ENCODE measurements at places on chromosomes 7 and 10.

DNA sequence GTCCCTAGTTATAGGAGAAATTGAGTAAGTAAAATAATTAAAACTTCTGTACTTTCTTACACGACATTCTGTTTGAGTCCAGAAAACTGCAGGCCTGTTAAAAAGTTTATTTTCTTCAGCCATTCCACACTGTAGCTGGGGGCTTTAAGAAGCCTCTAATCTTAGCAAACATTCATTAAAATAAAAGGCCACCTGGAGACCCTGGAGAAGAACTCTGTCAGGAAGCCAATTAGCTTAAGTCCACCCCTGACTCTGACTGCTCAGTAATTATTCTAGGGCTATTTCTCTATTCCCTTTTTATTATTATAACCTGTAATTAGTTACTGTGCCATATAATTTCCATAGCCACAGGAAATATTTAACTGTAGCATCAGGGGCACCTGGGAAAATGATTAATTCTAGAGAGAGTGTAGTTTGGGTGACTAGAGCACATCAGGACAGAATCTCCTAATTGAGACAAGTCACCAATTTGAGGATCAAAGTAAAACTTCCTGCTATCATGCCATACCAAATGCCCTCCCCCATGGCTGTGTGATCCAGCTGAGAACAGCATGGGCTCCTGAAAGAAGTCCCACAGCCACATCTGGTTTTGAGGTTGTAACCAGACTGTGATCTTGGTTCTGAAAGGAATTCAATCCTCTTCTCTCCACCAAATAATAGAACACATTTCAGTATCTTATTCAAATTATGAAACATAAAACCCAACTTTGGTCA lies 1302.3 kb downstream of the XPNPEP1 start:
- DNase-seq, result no peak

GRCh38 chr7:21352540-21353387 lies 75.1 kb upstream of the SP4 start:
- DNase-seq, result no peak

DNA sequence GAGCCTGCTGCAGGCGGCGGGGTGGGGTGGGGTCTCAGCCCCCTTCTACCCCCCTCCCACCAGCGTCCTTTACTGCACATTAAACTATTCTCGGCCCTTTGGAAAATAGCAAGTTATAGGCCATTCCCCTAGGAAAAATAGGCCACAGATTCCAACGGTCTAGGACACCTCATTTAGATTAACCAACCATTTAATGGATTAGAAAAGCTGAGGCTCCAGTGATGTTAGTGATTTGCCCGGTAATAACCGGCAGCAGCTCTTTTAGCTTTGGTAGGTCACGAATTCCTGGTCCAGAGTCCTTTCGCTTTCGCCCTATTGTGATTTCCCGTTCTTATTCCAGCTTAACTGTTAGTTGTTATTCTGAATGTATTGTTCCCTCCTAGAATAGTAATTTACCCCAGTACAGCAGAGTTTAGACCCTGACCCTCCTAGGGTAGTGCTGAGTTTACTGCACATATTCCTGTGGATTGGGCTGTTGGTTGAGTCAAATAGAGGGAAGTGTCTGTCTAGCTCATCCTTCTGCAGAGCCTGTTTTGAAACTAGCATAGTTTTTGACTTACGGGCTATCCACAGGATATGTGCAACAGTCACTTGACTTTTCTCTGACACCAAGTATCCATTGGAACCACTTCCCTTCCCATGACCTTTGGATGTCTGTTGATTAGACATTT lies 754 bp downstream of the GSTO1 start:
- peak; percentile 15 for DNase-seq

DNA sequence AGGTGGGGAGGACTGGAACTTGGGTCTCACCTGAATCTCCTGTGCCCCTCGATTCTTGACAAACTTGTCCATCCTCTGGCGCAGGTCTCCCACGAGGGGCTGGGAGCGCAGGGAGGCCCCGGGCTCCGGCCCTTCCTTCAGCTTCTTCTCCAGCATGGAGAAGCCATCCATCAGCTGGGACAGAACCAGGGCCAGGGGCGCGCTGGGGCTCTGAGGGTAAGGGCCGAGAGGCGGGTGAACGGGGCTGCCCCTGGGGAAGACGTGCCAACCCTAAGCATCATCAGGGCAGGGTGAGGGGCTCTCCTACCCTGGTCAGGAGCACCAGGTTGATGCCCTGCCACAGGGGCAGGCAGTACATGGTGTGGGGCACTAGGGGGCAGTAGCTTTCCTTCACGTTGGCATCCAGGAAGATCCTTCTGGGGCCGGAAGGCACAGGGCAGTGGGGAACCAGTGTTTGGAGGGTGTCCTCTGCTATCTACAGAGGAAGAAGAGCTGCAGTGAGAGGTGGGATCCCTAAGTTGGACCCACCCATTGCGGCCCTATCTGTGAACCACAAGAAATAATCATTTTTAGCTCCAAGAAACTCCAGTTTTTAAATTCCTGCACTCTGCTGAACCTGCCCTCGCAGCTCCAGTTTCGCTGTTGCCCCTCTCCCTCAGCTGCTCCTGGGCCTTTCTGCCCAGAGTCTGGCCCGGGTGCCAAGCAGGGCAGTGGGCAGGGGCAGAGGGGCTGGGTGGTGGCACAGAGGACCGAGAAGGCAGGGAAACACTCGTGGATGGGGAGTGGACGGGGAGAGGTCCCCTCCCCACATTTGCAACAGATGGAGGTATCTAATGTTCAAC lies 10.8 kb upstream of the PYROXD2 start:
- DNase-seq, result no peak

GRCh38 chr10:107476408-107476807 lies 311.9 kb upstream of the SORCS1 start:
- DNase-seq, result no peak

- DNase-seq, result no peak
These were observed 323.8 kb downstream of the DPP6 start for GRCh38 chr7:154375956-154376355.

DNA sequence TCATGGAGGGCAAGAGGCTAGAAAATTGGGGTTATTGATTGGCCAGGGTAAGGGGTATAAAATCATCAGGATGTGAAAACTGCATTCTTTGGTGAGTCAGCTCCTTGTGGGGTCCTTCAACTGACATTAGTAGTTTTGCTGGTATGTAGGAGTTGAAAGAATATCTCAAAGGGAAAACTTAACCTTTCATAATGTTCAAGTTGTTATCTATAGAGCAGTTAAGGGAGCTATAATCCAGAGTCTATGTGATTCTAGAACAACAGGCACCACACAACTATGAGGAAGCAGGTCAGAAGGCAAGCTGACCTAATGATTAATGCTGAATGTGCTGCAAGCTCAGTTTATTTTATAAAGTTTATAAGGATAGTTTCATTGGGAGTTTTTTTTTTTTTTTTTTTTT lies 13.7 kb downstream of the PRPS1L1 start:
- DNase-seq, result no peak

DNA sequence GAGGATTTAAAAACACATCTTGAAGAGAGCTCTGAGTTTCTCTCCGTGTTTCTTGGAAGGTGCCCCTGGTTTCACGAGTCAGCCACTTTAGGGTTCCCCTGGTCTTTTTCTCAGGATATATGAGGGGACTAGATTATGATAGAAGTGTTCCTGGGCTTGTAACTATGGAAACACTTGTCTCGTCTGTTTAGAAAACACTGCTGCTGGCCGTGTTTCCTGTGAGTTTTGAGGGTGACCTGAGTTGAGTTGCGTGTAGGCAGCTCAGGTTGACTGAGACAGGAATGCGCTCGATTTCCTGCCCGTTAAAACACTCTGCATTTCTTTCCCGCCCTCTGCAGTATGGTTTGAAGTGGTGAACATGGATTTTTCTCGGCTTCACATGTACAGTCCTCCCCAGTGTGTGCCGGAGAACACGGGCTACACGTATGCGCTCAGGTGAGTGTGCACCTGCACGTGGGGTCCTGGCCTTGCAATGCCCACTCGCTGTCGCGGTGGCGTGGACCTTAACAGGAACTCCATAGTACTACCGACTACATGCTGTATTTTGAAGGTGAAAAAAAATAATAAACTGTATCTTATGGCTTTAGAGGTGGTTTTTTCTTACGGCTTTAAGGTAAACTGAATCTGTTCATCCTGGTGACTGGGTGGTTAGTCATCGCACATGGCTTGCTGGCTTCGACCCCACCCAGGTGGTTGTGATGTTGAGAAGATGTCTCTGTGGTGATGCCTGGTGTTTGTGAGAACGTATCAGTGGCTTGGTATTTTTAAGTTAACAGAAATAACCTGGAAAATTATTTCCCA lies at the start of gene SUN1:
SUN1 (plus strand) TSS at position 310 of the 801 bp plus-strand sequence; CDS start at position 359, 49 bp downstream.
- no peak for DNase-seq

- DNase-seq, result no peak
These were observed 63.2 kb upstream of the TMEM168 start for GRCh38 chr7:112853422-112853821.

DNA sequence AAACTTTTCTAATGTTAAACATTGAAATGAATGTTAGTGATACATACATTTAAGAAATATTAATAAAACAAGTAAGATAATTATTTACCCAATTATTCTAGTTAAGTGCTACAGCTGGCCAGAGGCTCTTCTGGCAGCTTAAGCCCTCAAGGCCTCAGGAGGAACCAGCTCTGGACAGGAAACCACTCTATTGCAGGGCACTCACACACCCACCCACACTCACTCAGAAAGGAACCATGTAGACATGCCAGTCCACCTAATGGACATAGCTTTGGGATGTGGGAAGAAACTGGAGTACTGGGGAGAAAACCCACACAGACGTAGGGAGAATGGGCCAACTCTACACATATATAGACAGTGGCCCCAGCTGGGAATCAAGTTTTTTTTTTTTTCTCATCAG lies 28.2 kb downstream of the UMAD1 start:
- DNase-seq, result no peak

GRCh38 chr10:80108576-80109239 lies 23.8 kb upstream of the PLAC9 start:
- DNase-seq, result no peak

Measured in prostate gland (tissue), 2 donors.